ENCODE measurements at places on chromosomes 6 and 20.

- peak; percentile 42 for DNase-seq
Measured at GRCh38 chr6:134675110-134676054, 274.5 kb downstream of the ALDH8A1 start.

GRCh38 chr6:35365594-35366203 lies 23.3 kb downstream of the PPARD start:
- no peak for DNase-seq

GRCh38 chr20:531608-532007 lies 12.0 kb downstream of the CSNK2A1 start:
- DNase-seq = no peak

DNA sequence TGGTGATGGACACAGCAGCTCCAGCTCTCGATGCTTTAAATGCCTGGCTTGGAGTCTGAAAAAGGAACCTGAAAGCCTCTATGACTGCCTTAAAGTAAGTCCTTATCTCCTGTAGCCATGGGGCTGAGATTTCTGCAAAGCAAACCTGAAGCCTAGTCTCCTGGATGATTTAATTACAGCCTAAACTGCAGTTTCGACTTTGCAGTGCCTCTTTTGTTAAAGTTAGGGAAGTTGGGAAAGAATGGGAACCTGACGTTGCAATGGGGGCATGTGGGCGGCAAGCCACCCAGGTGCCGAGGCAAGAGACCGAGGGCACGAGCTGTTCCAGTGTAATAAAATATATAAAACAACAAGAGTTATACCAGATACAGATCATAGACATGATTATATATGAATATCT lies 11.7 kb upstream of the TCFL5 start:
- DNase-seq = no peak

DNA sequence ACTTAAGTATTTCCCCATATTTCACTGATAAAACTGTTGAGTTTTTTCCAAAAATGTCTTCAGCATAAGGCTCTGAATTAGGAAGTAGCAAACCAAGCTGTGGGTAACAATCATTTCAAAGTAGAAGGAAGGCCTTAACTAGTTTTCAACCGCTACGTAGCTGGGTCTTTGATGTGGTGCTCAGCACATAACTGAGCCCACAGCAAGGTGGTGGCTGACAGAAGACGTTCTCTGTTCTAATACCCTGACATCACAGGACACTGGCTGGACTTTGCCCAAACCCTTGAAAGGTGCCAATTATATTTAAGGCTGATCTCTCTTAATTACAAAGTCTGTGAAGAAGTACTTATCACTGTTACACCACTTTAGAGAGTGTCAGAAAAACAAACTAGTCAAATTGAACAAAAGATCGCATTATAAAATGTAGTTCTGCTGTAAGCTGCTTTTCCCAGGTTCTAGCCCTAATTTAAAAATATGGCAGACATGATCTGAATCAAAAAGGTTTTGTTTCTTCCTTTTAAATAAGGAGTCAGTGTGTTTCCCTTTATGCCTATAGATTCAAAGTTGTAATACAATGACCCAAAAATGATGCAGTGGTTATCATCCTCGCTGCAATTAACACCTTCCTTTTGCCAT lies 26.7 kb downstream of the MAN1A1 start:
- no peak for DNase-seq

DNA sequence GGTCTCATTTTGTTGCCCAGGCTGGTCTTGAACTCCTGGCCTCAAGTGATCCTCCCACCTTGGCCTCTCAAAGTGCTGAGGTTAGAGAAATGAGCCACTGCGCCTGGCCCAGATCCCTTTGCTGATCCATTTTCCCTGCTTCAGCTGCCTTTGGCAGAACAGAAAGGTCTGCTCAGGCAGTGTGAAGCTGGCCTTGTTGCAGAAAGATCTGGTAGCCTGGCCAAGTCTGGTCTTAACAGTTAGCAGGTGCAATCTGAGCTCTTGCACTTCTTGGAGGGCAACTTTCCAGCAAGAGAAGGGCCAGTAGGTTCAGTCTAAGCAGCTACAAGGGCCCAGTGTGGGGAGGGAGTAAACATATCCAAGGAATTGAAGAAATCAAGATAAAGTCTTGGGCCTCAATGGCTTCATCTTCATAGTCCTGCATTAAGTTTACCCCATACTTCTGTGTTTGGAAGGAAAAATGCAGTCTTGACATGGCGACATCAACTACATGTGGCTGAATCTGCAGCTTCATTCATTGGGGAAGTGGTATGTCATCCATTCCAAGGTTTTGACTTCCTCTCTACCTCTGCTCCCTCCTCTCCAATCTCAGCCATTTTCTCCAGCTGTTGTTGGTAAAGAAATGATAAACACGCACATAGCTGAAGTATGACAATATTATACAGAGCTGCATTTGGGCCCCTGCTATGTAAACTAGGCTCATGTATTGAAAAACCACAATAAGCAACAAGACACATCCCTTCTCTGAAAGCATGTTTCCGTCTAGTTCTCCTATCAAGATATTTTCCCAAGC lies 39.0 kb upstream of the NEDD9 start:
- no peak for DNase-seq

GRCh38 chr6:69202768-69203167 lies 567.7 kb downstream of the ADGRB3 start:
- no peak for DNase-seq

- DNase-seq = no peak
Measured at GRCh38 chr6:42017021-42017643, 33.2 kb upstream of the TAF8 start.

DNA sequence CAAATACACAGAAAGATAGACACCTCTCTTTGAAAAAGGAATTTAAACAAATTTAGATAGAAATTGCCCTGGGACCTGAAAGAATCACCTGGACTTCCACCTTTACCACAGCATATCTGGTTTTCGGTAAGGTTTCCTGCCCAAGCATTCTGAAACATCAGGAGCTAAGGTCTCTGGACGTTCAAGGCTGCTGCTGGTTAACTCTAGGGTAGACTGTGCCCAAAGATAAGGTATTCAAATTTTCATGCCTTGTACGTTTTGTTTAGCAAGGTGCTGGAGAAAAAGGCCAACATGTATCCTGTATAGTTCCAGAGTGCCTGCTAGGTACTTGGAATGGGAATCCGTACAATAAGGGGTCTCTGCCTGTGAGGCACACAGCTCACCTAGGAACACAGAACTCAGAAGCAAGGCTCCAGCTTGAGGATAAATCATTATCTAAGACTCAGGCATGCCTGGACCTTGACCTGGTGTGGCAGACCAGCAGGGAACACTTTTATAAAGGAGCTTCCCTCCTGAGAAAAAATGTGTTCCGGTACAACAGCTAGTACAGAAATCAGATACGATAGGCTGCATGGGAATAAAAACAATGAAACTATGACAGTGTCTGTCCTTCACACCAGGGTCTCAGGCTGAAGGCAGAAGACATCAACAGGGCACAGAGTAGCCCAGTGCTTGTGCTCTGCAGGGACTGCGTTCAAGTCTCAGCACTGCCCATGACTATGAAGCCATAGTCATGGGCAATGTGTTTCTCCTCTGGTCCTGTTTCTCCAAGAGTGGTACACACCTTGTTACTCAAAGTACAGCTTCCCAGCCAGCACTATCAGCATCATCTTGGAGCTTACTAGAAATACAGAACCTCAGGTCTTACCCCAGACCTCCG lies 70.4 kb downstream of the METTL24 start:
- no peak for DNase-seq

- no peak for DNase-seq
Measured at GRCh38 chr6:107330168-107330567, 129.2 kb downstream of the PDSS2 start.

DNA sequence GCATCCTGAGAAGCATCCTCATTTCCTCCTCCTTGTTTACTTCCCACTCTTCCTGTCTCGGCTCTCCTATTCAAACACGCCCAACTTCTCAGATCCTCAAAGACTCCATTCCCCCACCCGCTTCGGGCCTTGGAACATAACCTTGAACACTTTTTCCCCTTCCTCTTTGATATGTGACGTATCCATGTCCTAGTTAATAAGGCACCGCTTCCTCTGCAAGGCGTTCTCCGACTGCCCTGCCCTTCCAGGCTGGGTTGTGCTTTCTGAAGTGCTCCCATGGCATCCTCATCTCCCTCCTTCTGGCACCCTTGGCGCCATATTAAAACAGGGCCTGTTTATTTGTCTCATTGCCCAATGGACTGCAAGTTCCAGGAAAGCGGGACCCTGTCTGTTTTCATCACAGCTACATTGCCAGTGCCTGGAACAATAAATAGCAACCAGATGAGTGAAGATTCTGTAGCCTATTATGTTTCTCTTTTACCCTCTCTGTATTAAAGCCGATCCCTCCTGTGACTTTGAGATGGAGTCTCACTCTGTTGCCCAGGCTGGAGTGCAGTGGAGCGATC lies 115.3 kb upstream of the TRAF3IP2 start:
- DNase-seq = no peak

DNA sequence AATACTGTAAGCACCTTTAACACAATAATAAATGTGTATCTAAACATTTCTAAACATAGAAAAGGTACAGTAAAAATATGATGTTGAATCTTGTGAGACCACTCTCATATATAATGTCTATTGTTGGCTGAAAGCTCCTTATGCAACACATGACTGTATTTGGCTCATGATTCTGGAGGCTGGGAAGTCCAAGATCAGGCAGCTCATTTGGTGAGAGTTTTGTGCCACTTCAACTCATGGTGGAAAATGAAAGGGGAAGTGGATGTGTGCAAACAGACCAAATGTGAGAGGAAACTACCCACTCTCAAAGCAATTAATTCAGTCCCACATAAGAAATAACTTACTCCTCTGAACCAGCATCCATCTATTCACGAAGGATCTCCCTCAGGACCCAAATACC lies 257.7 kb upstream of the OPRM1 start:
- no peak for DNase-seq

DNA sequence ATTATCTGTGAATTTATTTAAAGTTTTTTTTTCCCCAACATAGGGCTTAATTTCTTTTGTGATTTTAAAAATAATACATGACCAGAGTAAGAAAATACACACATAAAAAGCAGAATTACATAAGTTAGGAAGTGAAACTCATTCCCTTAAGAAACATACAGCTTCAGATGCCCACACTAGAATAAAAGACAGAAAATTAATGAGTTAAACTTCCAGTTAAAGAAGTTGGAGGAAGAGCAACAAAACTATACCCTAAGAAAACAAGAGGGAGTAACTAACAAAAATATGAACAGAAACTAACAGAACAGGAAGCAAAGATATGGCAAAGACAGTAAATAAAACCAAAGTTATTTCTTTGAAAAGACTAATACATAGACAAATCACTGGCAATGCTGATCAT lies 107.6 kb upstream of the CEP85L start:
- DNase-seq = no peak

GRCh38 chr6:160519603-160520042 lies 144.5 kb downstream of the LPA start:
- no peak for DNase-seq

GRCh38 chr20:9884061-9884460 lies 45.2 kb upstream of the PAK5 start:
- no peak for DNase-seq

DNA sequence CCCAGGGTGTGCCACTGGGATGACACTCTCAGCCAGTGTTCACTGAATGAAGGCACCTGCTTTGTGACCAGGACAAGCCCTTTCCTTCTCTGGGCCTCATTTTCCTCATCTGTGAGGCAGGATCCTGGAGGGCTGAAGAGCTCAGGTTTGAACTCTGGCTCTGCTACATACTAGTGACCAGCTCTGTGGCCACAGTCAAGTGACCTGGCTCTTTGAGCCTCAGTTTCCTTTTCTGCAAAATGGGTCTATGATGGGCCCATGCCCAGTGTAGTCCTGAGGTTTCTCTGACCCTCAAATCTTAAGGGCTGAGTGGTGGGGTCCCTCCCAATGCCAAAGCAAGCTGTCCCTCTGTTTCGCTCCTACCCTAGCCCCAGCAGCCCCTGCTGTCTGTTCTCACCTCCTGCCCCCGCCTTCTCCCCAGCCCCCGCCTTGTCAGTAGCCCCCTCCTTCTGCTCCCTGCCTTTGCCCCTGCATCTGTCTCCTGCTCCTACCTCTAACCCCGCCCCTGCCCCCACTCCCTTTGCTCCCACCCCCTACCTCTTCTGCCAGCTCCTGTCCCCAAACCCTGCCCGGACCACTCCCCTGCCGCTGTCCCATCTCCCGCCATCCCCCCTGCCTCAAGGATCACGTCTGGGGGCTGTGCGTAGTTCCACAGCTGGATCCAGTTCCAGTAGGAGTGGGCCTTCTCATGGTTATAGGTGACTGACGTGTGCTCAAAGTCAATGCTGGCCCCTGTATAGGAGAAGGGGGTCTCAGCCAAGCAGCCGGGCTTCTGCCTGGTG lies 17.0 kb downstream of the SUN5 start:
- no peak for DNase-seq

DNA sequence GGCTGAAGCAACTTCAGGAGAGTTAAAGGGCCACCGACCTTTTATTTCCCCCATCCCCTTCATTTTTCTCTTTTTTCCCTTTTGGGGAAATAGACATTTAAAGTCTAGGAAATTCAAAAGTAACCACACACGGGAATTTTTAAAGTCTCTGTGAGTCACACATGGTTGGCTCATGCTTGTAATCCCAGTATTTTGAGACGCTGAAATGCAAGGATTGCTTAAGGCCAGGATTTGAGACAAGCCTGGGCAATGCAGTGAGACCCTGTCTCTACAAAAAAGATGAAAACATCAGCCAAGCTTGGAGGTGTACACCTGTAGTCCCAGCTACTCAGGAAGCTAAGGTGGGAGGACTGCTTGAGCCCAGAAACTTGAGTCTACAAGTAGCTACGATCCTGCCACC lies 34.2 kb downstream of the KATNA1 start:
- no peak for DNase-seq

DNA sequence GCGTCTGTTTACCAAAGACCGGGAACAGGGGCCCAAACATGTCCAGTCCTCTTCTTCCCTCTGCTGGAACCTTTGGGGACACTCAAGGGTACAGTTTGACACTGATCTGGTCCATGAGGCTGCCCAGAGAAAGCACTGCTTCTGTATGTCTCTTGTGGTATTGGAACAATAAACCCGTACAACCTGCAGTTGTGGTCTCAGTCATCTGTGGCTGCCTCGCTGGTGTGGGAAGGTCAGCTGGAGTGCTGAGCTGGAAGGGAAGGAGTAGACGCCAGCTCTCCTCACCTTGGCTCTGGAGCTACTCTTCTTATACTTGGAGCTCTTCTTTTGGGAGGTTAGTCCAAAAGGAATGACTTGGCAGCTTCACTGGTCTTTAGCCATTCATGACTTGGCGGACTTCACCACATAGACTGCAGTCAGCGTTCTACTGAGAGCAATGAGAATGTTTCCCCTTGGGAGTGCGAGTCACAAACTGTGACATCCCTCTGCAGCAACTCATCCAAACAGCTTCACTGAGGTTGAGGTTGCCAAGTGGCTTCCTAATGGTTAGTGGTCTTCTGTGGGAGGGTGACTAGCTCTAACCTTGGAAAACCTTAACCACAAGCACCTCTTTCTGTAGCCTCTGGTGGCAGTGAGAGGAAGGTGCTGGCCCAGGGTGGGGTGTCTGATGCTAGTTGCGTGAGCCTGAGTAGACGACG lies 81.2 kb downstream of the ASXL1 start:
- DNase-seq = no peak

All from NCI-H2227 treated with DMSO at 0.1 percent for 48 hours (cell line).